ENCODE measurements at places on chromosomes 3 and 15. TPM values are rescaled to one million over a fixed set of nuclear protein-coding genes. Genes with fewer than 3 reads are reported as not detected.

- DNase-seq = no peak
These were observed 187.9 kb upstream of the UMPS start for GRCh38 chr3:124542214-124542869.

GRCh38 chr15:69323893-69324430, 25.2 kb downstream of the PAQR5 start:
- DNase-seq = peak; percentile 12

GRCh38 chr3:47571391-47572175, 7.1 kb downstream of the CSPG5 start:
- DNase-seq = peak; percentile 61

GRCh38 chr3:105243076-105243475, 123.6 kb upstream of the ALCAM start:
- no peak for DNase-seq

TMCO5A gene
- not detected for total RNA-seq

ENTPD3 gene
- not detected for total RNA-seq

GABRB3 gene
- 8.8 TPM for total RNA-seq

CHAC1 gene
- 2.4 TPM for total RNA-seq

- DNase-seq = no peak
These were observed 218.3 kb downstream of the FHIT start for GRCh38 chr3:61032991-61033390.

- no peak for DNase-seq
These were observed 5.0 kb downstream of the PTPN23 start for GRCh38 chr3:47385796-47386195.

DNA sequence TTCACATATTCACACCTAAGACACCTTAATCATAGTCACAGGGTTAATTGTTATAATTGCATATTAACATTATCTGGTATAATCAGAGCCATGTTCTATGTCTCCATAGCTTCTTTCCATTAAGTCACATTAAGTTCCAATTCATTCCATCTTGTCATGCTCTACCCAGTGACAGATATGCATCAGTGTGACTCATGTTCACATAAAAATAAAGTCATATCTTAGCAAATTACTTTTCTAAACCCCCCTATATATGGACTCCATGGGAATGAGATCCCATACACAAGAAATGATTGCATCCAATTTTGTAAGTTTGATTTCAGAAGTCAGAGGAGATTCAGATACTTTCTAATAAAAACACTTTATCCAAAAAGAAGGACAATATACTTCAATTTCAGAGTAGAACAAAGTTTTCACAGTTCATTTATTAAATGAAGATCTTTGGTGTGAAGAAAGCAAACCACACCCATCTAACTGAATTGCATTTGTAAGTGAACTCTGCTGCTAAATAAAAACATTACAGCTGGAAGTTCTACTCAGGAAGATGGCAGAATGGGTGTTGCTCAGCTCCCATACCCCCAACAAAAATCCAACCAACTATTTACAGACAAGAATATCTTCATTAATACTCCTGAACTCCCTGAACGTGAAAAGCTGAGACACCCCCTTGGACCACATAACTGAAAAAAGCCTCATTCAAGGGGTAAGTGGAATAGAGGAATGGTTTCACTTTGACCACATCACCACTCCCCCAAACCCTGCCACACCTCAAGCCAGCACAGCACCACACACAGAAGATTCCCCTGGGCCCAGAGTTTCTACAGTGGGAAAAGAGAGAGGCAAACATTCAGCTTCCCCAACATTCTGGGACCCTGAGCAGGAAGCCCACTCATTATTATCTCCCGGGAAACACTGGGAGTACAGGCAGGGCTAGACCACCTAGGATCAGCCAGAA, 27.6 kb downstream of the THBS1 start:
- no peak for DNase-seq

DNA sequence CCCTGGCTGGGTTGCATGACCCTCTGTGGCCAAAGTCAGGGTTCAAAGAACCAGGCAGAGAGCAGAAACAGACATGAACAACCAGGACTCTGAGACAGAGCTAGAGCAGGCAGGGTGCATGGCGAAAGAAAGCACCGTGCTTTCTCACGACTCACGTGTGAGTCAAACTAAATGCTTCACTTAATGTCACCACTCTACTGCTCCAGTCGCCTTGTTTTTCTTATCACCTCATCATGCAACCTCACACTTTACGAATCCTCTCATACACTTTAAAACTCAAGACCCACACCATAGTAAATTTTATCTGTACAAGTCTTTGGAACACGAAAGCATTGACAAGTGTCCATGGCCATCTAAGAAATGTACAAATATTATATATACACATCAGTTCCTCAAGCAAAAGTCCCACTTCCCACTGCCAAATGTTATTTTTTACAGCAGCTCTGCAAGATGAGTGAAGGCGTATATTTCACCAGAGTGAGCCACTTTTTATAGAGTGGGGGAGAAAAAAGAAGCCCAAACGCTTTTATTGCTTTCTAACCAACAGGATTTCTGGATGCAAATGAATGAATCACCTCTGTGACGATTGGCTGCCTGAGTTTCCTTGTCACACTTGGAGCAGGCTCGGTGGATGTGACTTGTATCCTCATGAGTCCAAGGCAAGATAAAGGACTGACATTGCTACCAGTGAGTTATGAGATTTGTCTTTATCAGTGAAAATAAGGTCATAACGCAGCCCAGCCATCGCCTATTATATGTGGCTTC, 16.0 kb upstream of the MEGF11 start:
- DNase-seq = peak; percentile 38

- peak; percentile 12 for DNase-seq
These were observed 546 bp downstream of the TRIM59 start for GRCh38 chr3:160448845-160449635.

SCAMP5 gene
- total RNA-seq = 24.9 TPM

PP2D1 gene
- total RNA-seq = not detected

DNA sequence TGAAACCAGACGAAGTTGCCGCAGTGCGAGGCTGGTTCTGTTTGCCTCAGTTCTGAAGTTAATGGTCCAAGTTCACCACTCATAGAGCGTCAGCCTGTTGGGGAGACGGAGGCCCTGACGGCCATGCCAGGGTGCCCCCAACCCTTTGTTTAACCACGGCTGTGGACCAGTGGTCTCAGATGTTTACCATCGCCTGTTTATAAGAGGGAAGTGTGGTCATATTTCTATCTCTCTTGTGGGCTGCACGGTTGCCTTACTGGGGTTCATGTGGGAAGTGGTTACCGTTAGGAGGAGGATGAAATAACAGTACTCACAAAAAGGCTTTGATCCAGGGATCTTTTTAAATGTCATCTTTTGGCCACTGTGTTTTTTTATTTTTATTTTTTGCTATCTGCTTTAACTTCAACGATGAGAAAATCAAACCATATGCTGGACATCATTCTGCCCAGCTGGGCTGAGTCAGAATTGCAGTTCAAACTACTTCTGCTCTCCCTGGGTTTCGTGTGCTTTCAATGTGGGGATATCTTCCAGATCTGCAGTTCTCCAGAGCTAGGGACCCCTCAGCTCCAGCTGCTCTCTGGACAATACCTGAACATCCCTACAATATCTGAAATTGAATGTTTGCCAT, 17.8 kb downstream of the SMAD3 start:
- DNase-seq = no peak

COL8A1 gene
- total RNA-seq = not detected

GRCh38 chr3:171164067-171164465, 137.5 kb upstream of the SLC2A2 start:
- DNase-seq = no peak

DNA sequence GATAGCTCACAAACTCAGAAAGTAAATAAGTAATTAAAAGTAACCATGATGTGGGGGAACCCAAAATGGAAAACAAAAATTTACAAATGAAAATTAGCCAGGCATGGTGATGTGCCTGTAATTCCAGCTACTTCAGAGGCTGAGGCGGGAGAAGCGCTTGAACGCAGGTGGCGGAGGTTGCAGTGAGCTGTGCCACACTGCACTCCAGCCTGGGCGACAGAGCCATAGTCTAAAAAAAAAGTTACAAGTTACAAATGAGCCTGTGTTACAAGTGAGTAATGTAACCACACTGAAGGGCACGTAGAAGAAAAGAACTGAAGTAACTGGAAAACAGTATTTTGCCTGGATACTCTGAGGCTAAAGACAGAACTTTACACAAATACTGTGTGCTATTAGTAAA, 11.3 kb downstream of the EXOSC7 start:
- DNase-seq = no peak

GRCh38 chr3:106093616-106094015, 224.8 kb upstream of the CBLB start:
- no peak for DNase-seq

GRCh38 chr15:57923306-57923705, 142.2 kb downstream of the ALDH1A2 start:
- DNase-seq = no peak

DNA sequence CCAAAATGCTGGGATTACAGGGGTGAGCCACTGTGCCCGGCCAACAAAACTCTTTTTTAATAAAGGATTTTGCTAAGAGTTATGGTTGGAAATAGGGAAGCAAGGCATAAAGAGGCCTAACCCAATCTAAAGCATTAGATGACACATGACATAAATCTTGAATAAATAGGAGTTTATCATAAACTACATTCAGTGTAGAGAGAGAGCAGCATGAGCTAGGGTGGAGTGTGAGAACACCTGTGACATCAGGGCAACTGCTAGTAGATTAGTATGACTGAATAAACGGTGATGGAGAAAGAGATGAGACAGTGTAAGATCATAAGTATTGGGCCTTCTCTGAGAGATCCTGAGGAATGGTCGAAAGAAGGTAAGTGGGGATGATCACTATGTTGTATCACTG, 63.7 kb downstream of the DPPA2 start:
- no peak for DNase-seq

- peak; percentile 66 for DNase-seq
These were observed 242.8 kb upstream of the UBE2E2 start for GRCh38 chr3:22960105-22960984.

DNA sequence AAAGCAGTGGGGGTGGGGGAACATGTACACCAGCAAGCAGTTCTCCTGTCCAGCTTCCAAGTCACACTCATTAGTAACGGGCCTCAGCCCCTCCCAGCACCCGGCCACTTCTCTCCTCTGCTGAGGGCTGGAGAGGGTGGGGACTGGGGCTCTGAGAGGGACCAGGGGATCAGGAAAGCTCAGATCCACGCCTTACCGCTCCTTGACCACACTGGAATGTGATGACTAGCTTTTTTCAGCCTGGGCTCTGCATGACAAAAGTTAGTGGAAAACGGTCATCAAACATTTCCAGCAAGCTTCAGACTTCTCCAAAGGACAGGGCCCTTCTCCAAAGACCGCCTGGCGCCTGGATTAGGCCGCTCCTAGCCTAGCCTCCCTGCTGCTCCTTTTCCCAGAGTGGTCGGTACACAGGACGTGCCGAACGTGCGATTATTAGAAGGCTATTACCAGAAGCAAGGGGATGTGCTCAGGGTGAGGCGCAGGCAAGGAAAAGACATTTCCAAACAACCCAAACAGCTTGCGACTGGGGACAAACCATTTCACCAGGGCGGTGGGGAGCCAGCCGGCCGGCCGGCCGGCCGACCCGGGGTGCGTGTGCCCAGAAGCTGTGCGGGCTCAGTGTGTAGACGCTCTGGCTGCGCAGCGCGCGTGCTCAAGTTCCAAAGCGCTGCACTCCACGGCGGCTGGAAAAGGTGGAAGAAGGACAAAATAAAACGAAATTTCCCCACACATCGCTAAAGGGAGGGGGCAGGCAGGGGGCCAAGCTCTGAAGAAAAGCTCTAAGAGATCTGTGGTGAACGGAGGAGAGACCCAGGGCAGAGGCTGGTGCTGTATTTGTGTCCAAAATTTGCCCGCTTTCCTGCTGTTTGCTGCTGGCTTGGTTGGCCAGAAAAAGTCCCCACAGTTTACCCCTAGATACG, 51.0 kb upstream of the SSR3 start:
- DNase-seq = peak; percentile 77

- no peak for DNase-seq
These were observed 116.2 kb upstream of the TMCO5A start for GRCh38 chr15:37818152-37818677.

GRCh38 chr3:188860147-188860546, 311.6 kb upstream of the TPRG1 start:
- no peak for DNase-seq

IGDCC3 gene
- total RNA-seq = 15.8 TPM

DNA sequence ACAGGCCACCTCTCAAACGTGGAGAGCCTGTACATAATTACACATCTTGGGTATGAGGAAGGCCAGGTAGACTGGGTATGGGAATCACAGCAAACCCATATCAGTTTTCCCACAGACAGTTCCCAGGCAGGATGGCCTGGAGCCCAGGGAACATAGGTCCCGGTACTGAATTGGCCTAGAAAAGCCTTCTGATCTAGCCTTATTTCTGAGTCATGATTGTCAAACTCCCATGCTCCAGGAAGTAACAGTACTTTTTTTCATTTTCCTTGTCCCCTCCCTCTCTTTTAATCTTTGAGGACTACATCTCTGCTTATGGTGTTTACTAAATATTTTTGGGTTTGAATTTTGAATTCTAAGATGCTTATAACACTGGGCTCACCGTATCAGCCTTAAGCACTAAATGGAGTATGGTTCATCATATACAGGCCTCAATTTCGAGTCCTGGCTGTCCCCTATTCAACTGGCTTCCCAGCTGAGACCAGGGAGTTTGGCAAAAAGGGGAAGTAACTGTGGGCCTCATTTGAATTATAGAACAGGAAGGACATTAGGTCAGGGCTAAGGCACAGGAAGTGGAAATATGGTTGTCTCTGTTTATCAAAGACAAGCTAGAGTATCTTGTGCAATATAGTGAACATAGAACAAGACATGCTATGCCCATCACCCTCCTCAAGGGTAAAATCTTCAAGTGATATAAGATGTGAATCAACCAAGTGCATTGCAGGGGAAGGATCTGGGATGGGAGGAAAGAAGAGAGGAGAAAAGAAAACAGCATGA, 494.6 kb downstream of the NTRK3 start:
- no peak for DNase-seq

GRCh38 chr3:29695643-29696198, 414.9 kb downstream of the RBMS3 start:
- DNase-seq = peak; percentile 2

GRCh38 chr3:174775603-174776002, 83.5 kb upstream of the NAALADL2 start:
- no peak for DNase-seq

- DNase-seq = no peak
These were observed 29.8 kb downstream of the HGD start for GRCh38 chr3:120652281-120652680.

DNA sequence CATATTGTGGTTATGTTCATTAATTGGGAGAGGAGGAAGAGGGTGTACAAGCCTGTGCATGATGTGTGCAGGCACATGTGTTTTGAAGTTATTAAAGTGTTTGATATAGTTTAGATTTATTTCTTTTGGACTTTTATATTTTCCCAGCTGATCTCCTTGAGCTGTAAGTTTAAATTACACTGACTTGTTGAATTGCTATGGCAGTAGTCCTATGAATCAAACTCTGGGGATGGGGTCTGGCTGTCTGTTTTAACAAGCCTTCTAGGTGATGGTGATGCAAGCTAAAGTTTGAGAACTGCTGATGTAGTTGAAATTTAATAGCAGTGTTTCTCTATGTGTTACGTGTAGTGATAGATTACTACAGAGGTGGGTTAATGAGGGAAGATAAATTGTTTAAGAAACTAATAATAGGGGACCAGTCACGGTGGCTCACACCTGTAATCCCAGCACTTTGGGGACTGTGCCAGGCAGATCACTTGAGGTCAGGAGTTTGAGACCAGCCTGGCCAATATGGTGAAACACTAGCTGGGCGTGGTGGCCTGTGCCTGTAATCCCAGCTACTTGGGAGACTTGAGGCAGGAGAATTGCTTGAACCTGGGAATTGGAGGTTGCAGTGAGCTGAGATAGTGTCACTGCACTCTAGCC, 7.0 kb downstream of the ARIH1 start:
- no peak for DNase-seq
